ENCODE measurements at places on chromosomes 1 and 21.

GRCh38 chr1:172269644-172270043 is 150.8 kb upstream of the C1orf105 start:
- DNase-seq: no peak

DNA sequence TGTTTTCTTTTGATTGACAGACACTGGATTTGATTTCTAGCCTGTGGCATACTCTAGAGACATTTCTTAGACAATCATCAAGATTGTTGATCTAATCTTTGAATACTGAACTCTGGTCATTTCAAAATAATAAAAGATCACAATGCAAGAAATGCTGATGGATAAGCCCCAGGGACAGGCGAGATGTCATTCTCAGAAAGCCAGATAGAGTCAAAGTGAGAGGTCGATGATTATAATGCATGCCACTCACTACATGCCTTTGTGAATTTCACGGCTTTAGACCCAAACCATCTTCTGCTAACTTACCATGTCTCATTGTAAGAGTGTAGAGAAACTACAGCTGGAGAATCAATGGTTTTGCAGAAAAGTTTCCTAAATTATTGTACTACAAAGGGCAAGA is 257.1 kb downstream of the DYRK1A start:
- DNase-seq: no peak

DNA sequence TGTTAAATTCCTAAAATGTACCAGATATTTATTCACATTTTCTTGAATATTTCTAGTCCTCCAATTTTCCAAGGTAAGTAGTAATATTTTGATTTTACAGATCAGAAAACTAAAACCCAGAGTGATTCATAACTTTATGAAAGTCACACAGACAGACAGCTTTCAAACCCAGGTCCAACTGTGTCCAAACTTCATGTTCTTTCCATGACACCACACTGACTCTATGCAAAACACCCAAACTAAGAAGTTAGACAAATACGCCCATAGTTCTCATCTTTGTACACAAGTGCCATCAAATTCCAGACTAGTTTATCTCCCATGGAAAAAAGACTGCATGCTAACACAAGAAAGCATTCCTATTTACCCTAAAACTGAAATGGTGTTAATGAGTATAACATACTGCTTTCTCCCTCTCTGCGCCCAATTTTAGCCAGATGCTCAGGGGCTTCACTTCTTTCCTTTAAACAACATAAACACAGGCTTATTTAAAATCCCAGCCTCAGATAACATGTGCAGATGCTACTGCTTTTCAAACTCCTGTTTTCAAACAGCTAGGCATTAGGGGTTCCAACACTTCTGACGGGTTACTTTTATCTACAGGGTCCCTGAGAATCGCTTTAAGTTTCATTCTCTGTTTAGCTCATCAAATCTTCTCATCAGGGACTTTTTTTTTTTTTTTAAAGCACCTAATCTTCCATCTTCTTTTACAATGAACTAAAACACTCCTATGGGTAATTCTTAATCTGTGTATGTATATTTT is 44.6 kb downstream of the WASF2 start:
- no peak for DNase-seq

DNA sequence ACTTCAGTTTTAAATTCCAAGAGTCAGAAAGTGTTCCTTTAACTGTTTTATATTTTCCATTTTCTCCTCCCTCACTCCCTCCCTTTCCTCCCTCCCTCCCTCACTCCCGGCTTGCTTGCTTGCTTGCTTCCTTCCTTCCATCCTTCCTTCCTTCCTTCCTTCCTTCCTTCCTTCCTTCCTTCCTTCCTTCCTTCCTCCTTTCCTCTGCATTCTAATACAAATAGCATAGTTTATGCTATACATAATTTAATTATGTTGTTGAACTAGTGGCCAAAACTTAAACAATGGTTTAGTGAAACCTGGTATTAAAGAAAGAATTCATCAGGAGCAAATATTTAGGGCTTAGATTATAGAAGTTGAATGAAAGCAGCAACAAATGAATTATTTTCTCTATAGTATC is 188.5 kb upstream of the OLFM3 start:
- DNase-seq: no peak

DNA sequence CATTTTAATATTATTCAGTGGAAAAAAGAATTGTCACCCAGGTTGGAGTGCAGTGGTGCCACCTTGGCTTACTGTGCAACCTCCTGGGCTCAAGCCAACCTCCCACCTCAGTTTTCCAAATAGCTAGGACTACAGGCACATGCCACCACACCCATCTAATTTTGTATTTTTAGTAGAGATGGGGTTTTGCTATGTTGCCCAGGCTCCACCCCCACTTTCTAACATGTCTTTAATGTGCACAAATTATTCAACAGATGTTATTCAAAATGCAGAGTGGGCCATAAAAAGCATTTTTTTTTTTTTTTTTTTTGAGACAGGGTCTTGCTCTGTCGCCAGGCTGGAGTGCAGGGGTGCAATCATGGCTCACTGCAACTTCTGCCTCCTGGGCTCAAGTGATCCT is 17.3 kb downstream of the DDX59 start:
- no peak for DNase-seq

DNA sequence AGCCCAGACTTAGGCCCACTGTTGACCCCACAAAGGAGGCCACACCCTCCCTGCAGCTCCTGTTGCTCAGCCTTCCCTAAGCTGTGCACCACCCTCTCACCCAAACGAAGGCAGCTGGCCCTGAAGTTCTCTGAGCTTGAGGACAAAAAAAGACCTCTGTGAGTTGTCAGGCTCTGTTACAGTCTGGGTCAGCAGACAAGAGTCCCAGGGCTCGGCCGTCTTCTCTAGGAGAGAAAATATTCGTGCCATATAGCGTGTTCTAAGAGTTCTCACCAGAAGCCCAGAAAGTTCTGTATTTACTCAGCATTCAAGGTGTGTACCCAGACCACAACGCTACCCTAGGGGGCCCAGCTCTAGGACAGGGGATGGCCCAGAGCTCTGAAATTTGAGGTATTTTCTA is 25.5 kb upstream of the LYST start:
- DNase-seq: no peak

Data from stimulated activated CD4-positive, alpha-beta T cell treated with anti-CD3 and anti-CD28 coated beads, Interleukin-2, amount 100 ng/mL, for 48 hours (primary cell).